Left hindlimb (tissue), 1 donor: ENCODE measurements at places on chromosomes 16 and 17.
A peak's percentile ranks its signal among the peaks of the same experiment; 100 is the strongest.

GRCh38 chr16:19882646-19883045, 2.0 kb downstream of the GPRC5B start:
- no peak for DNase-seq

- no peak for DNase-seq
Observed at GRCh38 chr17:38456031-38456815, 28.0 kb downstream of the ARHGAP23 start.

GRCh38 chr17:72421128-72422092, 300.6 kb downstream of the SOX9 start:
- peak; percentile 33 for DNase-seq

DNA sequence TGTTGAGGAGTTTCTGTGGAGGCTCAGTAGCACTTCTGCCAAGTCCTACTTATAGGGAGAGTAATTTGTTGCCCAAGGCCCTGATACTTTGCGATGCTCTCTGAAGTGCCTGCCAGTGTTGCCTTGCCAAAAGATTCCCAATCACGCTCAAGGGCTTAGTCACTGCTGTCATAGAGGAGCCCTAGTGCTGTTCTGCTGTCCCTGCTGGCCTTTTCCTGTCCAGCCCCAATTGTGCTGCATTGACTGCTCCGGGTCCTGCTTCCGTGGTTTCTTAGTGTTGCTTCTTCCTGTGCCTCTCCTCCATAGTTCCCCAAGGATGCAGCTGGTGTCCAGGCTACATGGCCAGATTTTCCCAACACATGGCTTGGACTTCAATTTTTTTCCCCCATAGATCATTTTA, 13.9 kb downstream of the NUP93 start:
- DNase-seq: no peak

- DNase-seq: no peak
Observed at GRCh38 chr17:45101546-45101882, 30.8 kb downstream of the PLCD3 start.
